Natural killer cell (primary cell): ENCODE measurements at places on chromosomes 11 and 22. TPM values are rescaled to one million over a fixed set of nuclear protein-coding genes. Genes with fewer than 3 reads are reported as not detected.

GRCh38 chr11:96075532-96075959 lies 151.6 kb upstream of the MTMR2 start:
- DNase-seq = peak; percentile 20

DNA sequence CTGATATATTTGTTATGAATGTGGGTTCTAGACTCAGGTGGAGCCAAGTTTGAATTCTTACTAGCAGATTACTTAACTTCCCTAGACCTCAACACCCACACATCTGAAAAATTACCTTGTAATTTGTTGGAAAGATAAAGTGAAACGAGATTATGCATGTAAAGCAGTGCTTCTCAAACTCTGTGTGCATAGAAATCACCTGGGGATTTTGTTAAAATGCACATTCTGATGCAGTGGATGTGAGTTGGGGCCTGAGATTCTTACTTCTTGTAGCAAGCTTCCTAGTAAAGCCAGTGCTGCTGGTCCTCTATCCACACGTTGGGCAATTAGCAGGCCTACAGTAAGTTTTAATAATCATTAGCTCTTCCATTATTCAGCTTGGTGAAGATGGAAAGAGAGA lies 15.1 kb upstream of the CEP295 start:
- no peak for DNase-seq

Gene WT1
- not detected for total RNA-seq

Gene CSNK2A3
- 1.1 TPM for total RNA-seq

GRCh38 chr11:19216021-19216420 lies 14.2 kb upstream of the CSRP3 start:
- no peak for DNase-seq

Gene YPEL1
- 86.3 TPM for total RNA-seq

GRCh38 chr22:25159028-25159427 lies 40.6 kb upstream of the CRYBB3 start:
- no peak for DNase-seq

Gene SLC22A9
- not detected for total RNA-seq
